Retina (tissue), 1 donor: ENCODE measurements at places on chromosomes 7 and 10.
A peak's percentile ranks its signal among the peaks of the same experiment; 100 is the strongest.

- peak; percentile 72 for DNase-seq
These were observed 153.4 kb downstream of the SORCS1 start for GRCh38 chr10:107011105-107011504.

- DNase-seq: no peak
These were observed 16.9 kb downstream of the PTEN start for GRCh38 chr10:87880336-87880735.

DNA sequence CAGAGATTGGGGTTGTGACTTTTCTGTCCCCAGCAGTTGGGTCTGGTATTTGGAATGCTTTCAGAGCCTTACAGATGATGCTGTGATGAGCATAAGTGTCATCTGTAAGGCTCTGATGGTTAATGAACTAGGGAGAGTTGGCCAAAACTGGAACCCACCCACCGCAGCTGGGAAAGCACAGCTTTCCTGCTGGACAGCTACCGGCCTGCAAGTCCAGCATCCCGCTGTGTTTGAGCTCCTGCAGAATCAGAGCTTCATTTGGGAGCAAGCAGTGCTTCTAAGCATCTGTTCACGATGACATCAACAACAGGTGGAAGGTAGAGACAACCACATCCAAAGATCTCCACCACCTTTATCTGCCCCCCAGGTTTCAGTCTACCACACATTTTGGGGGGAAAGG lies 11.7 kb downstream of the UCN3 start:
- no peak for DNase-seq

- DNase-seq: no peak
These were observed 115.6 kb upstream of the FAM133B start for GRCh38 chr7:92705831-92706230.

DNA sequence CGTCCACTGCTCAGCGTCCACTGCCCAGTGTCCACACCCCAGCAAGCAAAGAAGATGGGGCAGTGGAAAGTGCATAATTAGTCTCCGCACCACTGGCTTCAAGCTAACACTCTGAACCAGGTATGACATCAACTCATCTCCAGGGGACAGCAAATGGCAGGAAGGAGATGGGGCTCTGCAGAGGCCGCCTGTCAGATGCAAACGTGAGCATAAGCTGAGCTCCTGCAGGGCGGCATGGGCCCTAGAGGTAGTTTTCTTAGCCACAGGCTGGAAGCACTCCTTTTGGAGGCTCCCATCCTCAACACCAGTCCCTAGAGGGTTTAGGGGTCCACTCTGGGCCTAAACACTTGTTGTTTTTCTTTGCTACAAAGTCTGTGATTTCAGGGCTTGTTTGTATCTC lies 335.8 kb upstream of the MKI67 start:
- peak; percentile 41 for DNase-seq

DNA sequence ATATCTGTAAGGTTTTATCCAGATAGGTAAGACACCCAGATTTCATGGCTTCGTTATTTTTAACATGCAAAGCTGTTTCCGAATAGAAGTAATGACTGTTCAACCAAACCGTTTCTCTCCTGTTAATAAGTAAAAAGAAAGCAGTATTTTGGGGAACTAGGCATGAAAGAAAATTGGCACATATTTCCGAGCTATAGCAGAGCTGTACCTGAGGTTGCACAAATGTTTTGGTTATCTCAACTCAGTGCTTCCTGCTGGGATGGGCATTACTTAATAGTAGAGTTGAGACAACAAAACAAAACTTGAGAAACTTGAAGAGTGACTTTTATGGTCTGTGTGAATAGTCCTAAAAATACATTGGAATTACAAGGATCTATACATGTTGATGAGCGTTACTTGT lies 564.3 kb upstream of the SORCS1 start:
- no peak for DNase-seq

DNA sequence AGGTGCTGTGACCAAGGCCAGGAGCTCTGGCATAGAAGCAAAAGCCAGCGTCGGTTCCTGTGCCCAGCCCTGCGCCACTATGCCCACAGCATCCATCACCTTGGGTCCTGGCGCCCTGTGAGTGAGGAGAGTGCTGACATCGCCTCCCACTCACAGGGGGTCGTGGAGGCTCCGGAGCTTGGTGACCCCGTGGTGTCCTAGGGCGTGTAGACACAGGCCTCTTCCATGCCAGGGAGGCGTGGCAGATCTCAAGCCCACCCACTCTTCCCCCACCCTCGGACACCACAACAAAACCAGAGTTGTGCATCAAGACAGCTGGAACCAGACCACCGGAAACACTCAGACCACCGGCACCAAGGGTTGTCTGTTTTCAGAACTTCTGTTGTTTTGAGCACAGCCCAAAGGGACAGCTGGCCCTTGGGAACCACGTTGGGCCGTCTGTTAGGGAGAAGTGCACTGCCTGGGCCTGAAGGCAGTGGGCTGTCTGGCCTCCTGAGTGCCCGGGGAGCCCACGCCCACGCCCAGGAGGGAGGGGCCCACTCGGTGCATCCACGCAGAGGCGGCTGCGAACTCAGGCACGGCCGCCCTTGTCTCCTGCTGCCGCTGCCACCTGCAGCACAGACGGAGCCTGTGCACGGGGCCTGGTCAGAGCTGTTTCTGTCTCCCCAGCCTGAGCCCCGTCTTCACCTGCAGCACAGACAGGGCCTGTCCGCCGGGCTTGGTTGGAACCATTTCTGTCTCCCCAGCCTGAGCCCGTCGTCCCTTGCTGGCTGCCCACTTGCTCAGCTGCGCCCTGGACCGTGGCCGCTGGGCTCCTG lies 106.3 kb downstream of the INPP5A start:
- peak; percentile 44 for DNase-seq

GRCh38 chr7:40969641-40970040 lies 733.2 kb downstream of the INHBA start:
- no peak for DNase-seq

DNA sequence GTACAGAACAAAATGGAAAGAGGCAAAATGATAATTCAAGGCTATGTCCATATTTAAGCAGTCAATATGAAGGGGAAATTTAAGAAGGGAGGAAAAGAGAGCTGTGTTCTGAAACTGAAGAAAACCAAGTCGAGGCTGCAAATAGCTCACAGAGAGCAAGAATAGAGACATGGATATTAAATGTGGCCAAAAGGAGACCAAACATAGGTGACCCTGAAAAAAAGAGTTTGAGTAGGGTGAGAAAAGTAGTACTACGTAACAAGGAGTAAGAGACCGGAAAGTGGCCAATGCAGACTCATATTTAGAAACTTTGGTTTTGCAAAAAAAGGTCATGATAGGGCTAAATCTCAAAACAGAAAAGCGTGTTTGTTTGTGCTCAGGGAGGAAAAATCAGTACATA lies 84.6 kb downstream of the GNAT3 start:
- DNase-seq: no peak

DNA sequence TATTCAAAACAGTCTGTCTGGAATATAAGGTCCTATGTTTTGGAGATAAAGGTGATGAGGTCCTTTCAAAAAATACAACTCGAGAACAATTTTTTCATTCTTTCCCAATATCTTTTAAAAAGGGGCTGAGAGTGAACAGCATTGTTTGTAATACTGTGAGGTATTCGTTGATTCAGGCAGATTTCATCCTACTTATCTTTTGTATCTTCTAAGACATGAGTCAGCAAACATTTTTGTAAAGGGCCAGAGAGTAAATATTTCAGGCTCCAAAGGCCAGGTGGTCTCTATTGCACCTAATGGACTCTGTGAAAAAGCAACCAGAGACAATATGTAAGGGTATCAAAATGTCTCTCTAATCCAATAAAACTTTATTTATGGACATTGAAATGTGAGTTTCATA lies 8.1 kb upstream of the ANK3 start:
- DNase-seq: no peak

GRCh38 chr7:48380921-48381320 lies 209.7 kb downstream of the ABCA13 start:
- no peak for DNase-seq

- no peak for DNase-seq
These were observed 24.9 kb downstream of the C7orf25 start for GRCh38 chr7:42886893-42887505.

DNA sequence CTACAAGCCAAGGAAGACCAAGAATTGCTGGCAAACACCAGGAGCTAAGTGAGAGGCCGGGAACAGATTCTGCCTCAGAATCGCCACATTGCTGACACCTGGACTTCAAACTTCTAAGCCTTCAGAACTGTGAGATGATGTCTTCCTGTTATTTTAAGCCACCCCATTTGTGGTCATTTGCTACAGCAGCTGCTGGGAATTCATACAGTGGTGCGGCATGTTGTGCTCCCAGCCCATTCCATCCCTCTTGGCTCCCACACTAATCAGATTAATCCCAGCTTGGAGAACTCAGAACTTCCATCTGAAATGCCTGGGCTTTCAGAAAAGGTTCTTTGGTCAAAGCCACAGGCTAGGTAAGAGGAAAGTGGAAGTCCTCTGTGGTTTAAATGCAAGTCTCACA lies 24.9 kb downstream of the TCAF1 start:
- DNase-seq: no peak

DNA sequence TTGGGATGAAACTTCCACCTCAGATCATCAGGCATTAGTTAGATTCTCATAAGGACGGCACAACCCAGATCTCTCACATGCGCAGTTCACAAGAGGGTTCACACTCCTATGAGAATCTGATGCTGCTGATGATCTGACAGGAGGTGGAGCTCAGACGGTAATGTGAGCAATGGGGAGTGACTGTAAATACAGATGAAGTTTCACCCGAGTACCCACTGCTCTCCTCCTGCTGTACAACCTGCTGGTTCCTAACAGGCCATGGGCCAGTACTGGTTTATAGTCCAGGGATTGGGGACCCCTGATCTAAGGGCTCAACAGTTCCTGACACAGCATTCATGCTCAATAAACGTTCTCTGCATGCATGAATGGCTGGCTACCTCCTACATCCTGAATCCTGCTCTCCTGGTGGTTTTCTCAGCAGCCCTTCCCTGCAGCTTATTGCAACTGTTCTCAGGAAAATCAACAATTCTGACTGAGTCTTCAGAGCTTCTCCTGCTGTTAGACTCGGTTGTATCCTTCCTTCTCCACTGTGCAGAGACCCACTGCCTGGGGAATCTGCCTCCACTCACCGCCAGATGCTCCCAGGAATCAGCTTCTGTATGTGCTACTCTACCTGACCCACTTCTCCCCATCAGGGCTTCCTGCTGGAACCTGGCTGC lies 17.4 kb downstream of the PDE6C start:
- DNase-seq: peak; percentile 33

GRCh38 chr7:44697136-44698045 lies 51.3 kb upstream of the ZMIZ2 start:
- DNase-seq: no peak

- DNase-seq: no peak
These were observed 7.9 kb upstream of the PPA1 start for GRCh38 chr10:70241081-70241480.

GRCh38 chr10:33791272-33791660 lies 456.8 kb upstream of the NRP1 start:
- no peak for DNase-seq

DNA sequence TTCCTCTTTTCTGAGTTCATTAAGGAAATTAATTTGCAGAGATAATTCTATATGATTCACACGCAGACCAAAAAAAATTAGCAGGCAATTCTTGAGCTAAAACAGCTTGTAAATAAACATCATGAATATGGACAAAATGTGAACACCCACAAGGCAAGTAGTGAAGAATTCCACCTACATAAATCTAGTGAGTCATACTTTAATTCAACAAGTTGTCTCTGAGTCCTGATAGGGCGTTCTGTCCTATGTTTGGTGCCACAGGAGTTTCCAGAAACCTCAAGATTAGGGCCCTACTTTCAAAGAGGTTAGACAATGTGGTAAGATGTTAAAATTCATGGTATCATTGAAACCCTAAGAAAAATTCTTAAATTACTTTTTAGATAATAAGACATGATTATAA lies 122.3 kb downstream of the SGMS1 start:
- DNase-seq: no peak

DNA sequence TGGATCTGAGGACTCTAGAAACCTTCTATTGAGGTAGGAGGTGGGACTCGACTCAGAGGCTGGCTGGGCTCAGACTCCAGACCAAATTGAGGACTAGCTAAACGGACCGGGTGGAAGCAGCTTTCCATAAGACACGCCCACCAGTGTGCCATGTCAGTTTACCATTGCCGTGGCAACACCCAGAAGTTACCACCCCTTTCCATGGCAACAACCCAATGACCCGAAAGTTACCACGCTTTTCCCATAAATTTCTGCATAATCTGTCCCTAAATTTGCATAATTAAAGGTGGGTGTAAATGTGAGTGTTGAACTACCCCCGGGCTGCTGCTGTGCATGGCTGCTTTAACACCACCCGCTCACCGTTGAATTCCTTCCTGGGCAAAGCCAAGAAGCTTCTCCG lies 58.9 kb downstream of the MICALL2 start:
- DNase-seq: no peak

GRCh38 chr10:63653747-63654146 lies 132.5 kb downstream of the REEP3 start:
- DNase-seq: no peak

DNA sequence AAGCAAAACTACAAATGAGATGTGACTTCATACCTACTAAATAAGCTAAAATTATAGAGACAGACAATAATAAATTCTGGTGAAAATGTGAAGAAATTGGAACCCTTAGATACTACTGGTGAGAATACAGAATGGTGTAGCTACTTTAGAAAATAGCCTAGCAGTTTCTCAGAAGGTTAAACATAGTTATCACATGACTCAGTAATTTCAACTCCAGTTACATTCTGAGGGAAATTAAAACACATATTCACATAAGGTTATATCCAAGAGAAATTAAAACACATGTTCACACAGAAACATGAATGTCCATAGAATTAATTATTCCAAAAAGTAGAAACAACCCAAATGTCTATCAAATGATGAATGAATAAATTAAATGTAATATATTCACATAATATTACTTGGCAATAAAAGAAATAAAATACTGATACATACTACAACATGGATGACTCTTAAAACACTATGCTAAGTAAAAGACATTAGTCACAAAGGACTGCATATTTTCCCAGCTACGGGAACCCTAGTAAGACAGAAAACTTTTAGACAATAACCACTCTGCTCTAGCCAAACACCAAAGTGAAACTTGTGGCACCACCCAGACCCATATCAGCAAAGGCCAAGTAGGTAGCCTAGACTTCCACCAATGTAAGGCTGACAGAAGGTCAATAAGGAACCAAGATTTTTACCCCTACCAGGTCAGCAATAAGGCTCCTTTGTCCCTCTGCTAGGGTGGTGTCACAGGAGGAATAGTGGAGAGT lies 25.1 kb downstream of the SLC25A40 start:
- no peak for DNase-seq

GRCh38 chr7:112224186-112224585 lies 17.7 kb downstream of the ZNF277 start:
- DNase-seq: no peak

- peak; percentile 12 for DNase-seq
These were observed 302.6 kb upstream of the LYZL1 start for GRCh38 chr10:28986117-28986792.

- DNase-seq: no peak
These were observed 58.7 kb downstream of the CLEC2L start for GRCh38 chr7:139582130-139582650.

DNA sequence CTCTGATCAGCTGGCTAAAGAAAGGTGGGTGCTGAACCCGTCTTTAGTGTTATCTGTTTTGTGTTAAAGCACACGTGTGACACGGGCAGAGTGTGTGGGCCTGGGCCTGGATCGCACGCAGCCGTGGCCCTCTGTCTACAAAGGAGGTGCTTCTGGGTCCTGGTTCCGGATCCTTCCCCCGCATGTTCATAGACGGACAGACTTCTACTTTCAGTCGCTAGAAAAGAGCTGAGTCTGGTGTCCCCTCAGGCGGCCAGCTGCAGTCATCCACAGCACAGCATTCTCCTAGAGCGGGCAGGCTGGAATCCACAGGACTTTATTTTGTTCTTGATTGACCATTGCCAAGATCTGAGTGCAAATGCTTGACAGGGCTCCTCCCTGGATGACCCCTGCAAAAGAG lies 134.4 kb downstream of the DLG5 start:
- no peak for DNase-seq
